NAMALWA (cell line): ENCODE measurements at places on chromosomes 5 and 9.

DNA sequence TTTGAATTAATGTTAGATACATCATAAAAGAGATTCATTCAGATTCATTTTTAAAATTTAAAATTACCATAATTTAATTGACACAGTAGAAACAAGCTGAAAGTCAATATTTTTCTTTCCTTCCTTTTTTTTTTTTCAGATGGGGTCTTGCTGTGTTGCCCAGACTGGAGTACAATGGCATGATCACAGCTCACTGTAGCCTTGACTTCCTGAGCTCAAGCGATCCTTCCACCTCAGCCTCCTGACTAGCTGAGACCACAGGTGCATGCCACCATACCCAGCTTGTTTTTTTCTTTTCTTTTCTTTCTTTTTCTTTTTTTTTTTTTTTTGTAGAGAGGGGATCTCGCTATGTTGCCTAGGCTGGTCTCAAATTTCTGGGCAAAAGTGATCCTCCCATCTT is 131.6 kb upstream of the TBCA start:
- no peak for DNase-seq

DNA sequence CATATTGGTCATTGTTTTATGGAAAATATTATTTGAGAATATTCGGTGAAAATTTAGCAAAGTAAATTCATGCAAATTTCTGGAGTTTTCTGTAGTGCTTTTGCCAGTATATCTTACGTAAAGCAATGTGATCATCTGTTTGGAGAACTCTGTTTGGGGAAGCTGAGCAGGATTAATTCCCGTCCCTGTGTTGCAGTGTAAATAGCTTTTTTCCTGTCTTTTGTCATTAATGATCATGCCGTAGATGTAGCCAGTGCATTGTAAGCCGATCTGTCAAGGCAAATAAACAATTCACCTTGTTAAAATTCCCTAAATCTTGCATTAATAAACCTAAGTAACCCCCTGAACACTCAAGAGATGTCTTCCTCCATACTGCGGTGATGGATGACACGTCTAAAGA is 39.2 kb downstream of the PPIC start:
- no peak for DNase-seq

DNA sequence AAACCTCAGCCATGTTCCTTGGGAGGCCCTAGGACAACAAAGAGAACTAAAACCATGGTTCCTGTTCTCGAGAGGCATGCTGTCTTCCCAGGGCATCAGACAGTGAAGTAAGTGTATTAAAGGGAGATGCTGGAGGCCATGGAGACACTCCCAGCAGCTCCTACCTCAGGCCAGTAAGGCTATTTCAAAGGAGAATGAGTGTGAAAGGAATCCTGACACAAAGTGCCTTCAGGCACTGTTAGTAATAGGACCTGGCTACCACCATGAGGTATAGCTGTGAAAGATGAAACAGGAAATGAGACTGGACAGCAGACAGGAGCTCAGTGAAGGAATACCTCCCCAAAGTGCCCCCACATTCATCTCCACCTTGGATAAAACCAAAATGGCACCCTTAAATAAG is 71.0 kb downstream of the FANCC start:
- no peak for DNase-seq

- no peak for DNase-seq
Observed at GRCh38 chr5:15248731-15249130, 251.2 kb upstream of the FBXL7 start.

DNA sequence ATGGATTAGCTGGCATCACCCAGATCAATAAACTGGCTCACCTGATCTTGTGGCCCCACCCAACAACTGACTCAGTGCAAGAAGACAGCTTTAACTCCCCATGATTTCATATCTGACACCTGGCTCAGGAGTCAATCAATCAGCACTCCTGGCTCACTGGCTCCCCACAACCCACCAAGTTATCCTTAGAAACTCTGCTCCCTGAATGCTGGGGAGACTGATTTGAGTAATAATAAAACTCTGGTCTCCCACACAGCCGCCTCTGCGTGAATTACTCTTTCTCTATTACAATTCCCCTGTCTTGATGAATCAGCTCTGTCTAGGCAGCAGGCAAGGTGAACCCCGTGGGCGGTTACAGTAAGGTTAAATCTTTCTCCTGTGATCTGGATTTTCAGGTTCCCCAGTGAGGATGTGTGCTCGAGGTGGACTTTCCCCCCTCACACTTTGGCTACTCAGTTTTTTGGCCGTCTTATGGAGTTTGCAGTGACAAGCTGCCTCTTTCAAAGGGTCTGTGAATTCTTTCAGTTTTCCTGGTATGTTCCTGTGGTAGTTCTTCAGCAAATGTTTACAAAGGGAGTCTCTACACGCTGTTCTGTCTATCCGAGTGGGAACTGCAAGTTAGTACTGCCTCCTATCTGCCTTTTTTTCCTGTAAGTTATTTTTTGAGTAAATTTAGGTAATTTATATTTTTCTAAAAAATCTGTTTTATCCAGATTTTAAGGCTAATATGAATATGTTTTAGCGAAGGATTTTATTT is 500.2 kb upstream of the NUDT12 start:
- DNase-seq, result no peak

DNA sequence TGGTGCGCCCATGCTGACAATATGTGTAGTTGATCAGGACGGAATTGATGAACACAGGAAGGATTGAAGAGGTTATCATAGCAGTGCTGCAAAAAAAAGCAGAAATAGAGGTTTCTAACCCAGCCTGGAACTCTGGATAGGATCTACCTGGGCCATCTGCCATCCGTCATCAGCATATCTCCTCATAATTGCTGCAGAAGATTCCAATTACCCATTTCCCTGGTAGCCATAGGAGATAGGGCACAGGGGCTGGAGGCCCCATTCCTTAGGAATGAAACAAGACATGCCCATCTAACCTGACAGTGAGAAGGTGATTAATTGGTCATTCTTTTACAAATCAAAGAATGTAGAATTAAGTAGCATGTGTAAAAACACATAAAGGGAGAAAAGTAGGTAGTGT is 60.3 kb upstream of the TRIM32 start:
- no peak for DNase-seq

DNA sequence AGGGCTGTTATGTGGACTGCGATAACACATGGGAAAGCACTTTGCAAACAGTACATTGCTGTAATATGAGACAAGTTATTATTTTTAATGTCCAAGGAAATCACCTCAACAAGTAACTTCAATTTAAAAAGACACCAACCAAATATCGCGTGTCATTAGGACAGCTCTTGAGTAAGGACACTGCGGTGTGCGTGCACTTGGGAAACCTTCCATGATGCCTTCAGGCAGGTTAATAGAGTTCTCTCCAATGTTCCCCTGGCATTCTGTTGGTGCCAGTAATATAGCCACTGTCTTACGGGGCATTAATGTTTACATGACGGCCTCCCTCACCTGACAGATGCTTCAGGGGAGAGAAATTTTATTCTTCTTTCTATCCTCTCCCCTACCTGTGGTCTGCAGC is 42.9 kb downstream of the TTLL11 start:
- no peak for DNase-seq

DNA sequence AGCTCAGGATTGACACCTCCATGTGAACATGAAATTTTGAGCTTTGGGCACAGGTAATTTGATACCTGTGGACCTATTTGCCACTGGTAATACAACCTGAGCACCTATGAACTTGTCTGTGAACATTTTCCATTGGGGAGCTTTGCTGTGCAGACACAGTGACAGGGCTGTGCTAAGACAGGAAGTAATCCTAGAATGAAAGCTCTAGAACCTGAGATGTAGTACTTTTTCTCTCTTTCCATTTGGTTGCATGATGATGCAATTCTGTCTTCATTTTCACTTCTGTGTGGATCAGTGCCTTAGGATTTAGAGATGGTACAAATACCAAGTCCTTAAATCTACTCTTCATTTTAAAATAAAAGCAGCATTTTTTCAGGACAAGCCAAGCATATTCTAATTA is 216.9 kb downstream of the NR3C1 start:
- no peak for DNase-seq

GRCh38 chr9:86413971-86414880 is 60.0 kb upstream of the TUT7 start:
- peak; percentile 50 for DNase-seq

- DNase-seq, result peak; percentile 70
Observed at GRCh38 chr5:1666812-1667588, 132.6 kb downstream of the MRPL36 start.

DNA sequence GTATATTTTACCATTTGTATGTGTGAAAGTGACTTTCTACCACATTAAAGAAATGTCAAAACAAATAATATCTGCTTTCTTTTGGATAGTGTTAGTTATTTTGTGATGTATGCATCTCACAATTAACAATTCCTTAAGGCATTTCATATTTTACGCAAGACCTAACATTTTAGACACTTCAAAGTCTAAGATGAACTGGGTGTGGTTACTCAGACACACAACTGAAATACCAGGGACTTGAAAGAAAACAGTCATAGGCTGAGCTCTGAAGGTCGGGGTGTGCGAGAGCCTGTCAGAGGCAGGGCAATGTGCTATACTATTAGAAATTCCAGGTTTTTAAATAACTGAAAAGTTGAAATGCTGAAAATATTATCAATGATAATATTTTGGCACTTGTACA is 44.5 kb upstream of the ZNF622 start:
- DNase-seq, result no peak

DNA sequence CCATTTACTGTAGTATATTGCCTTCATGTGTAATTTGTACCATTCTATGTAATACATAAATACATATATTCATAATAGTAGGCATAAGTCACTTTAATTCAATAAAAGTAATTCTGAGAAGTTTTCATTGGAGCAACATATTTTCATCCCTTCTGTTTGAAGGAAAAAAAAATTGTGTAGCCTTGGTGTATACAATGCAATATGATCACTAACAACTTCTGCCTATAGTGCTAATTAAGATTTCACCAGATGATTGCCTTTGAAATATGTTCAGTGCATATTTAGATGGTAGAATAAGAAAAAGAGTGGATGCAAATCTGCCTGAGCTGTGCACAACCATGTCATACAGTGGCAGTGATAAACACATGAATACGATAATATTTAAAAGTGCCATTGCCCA is 996.8 kb downstream of the EFNA5 start:
- DNase-seq, result no peak

DNA sequence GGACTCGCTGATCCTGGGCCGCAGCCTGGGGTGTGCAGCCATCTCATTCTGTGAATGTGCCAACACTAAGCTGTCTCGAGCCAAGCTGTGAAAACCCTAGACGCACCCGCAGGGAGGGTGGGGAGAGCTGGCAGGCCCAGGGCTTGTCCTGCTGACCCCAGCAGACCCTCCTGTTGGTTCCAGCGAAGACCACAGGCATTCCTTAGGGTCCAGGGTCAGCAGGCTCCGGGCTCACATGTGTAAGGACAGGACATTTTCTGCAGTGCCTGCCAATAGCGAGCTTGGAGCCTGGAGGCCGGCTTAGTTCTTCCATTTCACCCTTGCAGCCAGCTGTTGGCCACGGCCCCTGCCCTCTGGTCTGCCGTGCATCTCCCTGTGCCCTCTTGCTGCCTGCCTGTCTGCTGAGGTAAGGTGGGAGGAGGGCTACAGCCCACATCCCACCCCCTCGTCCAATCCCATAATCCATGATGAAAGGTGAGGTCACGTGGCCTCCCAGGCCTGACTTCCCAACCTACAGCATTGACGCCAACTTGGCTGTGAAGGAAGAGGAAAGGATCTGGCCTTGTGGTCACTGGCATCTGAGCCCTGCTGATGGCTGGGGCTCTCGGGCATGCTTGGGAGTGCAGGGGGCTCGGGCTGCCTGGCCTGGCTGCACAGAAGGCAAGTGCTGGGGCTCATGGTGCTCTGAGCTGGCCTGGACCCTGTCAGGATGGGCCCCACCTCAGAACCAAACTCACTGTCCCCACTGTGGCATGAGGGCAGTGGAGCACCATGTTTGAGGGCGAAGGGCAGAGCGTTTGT is 19.9 kb downstream of the PTGES2 start:
- DNase-seq, result no peak

DNA sequence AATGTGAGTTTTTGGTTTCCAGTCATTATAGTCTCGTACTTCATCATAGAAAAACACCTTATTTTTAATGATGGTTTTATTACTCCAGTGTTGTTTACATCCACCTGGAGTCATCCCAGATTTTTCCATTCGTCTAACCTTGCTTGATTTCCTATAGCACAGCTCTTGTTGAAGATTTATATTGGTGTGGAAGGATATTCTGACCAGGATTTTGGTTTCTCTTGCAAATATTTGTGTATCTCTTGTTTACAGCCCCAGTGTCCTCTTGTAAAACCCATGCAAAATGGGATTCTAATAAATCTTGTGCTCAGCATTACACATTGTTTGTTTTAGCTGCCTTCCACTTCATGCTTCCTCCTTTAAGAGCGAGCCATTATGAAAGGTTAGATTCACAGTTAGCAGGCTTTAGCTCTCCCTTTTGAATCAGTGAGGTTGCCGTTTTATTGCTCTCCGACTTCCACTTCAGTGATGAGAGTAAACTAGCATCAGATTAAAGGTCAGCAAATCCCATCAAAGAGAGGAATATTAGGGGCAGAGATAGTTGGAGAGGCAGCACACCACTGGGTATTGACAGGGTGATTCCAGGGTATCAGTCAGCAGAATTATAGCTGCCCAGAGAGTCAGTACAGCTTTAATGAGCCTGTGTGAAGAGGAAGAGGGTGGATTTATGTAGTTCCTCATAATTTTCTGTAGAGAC is 157.1 kb downstream of the PBX3 start:
- DNase-seq, result peak; percentile 12

- no peak for DNase-seq
Observed at GRCh38 chr9:115946530-115946929, 207.1 kb upstream of the PAPPA start.

GRCh38 chr5:123719004-123719403 is 207.0 kb downstream of the CSNK1G3 start:
- no peak for DNase-seq

DNA sequence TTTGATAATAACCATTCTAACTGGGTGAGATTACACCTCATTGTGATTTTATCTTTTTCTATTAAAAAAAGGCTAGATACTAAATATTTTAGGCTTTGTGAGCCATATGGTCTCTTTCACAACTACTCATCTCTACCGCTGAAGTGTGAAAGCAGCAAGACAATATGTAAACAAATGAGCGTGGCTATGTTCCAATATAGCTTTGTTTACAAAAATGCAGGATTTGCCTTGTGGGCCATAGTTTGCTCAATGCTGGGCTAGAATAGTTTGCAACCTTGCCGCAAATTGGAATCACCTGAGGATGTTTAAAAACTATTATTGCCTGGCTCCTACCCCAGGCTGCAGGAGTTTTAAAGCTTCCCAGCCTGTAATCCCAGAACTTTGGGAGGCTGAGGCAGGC is 10.2 kb upstream of the GPR150 start:
- no peak for DNase-seq
